ENCODE measurements at places on chromosomes 6 and 20.

GRCh38 chr6:72533606-72534005 is 88.3 kb upstream of the KCNQ5 start:
- no peak overlapping the region for H3K27ac ChIP-seq
- H3K27me3 ChIP-seq, result peaks cover 1% of the 10 kb centered on the region
- H3K36me3 ChIP-seq, result no peaks in the 10 kb centered on the region
- no peak overlapping the region for H3K4me3 ChIP-seq
- peaks cover 2% of the 10 kb centered on the region for H3K4me1 ChIP-seq

DNA sequence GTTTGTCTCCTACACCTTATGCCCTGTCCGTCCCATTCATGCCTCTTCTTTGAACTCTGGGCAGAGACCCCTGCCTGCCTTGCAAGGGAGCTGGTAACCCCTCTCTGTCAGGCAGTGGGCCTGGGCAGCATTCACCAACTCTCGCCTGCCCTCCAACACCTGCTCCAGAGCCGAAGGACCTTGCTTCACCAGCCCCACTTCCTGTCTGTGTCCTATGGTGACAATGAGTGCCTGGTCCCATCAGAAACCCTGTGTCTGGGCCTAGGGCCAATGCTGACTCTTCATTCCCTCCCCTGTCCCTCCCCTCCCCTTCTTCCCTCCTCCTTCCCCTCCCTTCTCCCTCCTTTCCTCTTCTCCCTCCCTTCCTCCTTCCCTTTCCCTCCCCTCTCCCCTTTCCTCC is 22.8 kb upstream of the PCMTD2 start:
- no peak for DNase-seq
- H3K4me1 ChIP-seq, result peaks cover 7% of the 10 kb centered on the region
- no peak overlapping the region for H3K4me3 ChIP-seq
- H3K27ac ChIP-seq, result no peak overlapping the region
- no peaks in the 10 kb centered on the region for H3K36me3 ChIP-seq

- H3K4me1 ChIP-seq, result peaks cover 4% of the 10 kb centered on the region
- H3K27ac ChIP-seq, result no peak overlapping the region
- DNase-seq, result no peak
- peaks cover 19% of the 10 kb centered on the region for H3K36me3 ChIP-seq
- no peaks in the 10 kb centered on the region for H3K27me3 ChIP-seq
Measured at GRCh38 chr6:24493945-24494820, 586 bp upstream of the ALDH5A1 start.

GRCh38 chr20:41956338-41957074 is 338.3 kb upstream of the CHD6 start:
- peaks cover 44% of the 10 kb centered on the region for H3K27me3 ChIP-seq
- no peak for DNase-seq
- peaks cover 2% of the 10 kb centered on the region for H3K4me1 ChIP-seq
- no peak overlapping the region for H3K27ac ChIP-seq

DNA sequence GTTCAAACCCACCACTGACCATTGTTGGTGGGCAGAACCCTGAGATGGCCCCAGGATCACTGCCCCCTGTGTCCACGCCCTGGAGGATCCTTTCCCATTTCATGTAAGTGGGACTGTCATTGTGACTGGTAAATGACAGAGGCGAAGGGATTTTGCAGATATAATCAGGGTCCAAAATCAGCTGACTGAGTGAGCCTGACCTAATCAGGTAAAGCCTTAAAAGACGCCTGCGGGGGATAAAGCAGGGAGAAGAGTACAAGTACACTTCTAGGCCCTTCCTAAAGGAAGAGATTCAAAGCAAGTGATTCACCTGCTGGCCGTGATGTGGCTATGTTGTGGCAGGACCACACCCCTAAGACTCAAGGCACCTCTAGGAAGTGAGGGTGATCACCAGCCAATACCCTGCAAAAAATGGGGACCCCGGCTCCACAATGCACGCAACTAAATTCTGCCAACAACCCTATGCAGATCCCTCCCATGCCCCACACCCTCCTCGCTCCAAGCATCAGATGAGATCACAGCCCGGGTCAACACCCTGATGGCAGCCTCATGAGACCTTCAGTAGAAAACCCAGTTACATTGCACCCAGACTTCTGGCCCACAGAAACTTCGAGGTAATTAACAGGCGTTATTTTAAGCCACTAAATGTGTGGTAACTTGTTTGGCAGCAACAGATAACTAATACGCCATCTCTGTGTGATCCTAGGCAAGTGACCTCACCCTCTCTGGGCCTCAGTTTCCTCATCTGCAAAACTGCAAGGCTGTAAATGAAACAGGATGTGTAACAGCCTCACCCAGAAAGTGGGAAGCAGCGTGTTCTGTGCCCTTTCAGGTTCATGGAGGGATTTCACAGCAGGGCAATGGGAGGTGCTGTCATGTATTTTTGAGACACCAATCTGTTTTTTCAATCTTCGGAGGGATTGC is 11.3 kb downstream of the PREX1 start:
- H3K36me3 ChIP-seq, result no peaks in the 10 kb centered on the region
- H3K4me1 ChIP-seq, result peaks cover 16% of the 10 kb centered on the region
- peaks cover 7% of the 10 kb centered on the region for H3K27me3 ChIP-seq
- no peak for DNase-seq
- no peak overlapping the region for H3K27ac ChIP-seq
- no peak overlapping the region for H3K4me3 ChIP-seq

DNA sequence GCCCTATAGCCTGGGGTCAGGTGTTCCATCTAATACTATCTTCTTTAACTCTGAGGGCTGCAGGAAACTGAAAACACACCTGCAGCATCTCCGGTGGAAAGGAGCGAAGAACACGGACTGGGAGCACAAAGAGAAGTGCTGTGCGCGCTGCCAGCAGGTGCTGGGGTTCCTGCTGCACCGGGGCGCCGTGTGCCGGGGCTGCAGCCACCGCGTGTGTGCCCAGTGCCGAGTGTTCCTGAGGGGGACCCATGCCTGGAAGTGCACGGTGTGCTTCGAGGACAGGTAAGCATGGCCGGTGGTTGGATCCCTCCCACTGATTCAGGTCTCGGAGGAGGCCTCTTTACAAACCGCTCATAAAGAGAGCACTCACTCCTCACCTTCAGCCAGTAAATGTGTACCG is 15.5 kb downstream of the SYTL3 start:
- no peaks in the 10 kb centered on the region for H3K36me3 ChIP-seq
- H3K27me3 ChIP-seq, result no peaks in the 10 kb centered on the region
- H3K27ac ChIP-seq, result peak overlapping the region; percentile 90
- DNase-seq, result no peak

GRCh38 chr6:145539831-145540230 is 195.5 kb downstream of the EPM2A start:
- H3K36me3 ChIP-seq, result no peaks in the 10 kb centered on the region
- H3K4me3 ChIP-seq, result no peak overlapping the region
- peaks cover 18% of the 10 kb centered on the region for H3K27me3 ChIP-seq

GRCh38 chr20:18974660-18975059 is 161.1 kb downstream of the SCP2D1 start:
- H3K36me3 ChIP-seq, result no peaks in the 10 kb centered on the region
- H3K4me1 ChIP-seq, result peaks cover 5% of the 10 kb centered on the region
- no peak for DNase-seq
- H3K27ac ChIP-seq, result no peak overlapping the region
- H3K4me3 ChIP-seq, result no peak overlapping the region

- H3K4me1 ChIP-seq, result no peaks in the 10 kb centered on the region
- peaks cover 4% of the 10 kb centered on the region for H3K36me3 ChIP-seq
- DNase-seq, result no peak
- H3K27ac ChIP-seq, result no peak overlapping the region
Measured at GRCh38 chr20:57922083-57922482, 212.3 kb upstream of the PMEPA1 start.

DNA sequence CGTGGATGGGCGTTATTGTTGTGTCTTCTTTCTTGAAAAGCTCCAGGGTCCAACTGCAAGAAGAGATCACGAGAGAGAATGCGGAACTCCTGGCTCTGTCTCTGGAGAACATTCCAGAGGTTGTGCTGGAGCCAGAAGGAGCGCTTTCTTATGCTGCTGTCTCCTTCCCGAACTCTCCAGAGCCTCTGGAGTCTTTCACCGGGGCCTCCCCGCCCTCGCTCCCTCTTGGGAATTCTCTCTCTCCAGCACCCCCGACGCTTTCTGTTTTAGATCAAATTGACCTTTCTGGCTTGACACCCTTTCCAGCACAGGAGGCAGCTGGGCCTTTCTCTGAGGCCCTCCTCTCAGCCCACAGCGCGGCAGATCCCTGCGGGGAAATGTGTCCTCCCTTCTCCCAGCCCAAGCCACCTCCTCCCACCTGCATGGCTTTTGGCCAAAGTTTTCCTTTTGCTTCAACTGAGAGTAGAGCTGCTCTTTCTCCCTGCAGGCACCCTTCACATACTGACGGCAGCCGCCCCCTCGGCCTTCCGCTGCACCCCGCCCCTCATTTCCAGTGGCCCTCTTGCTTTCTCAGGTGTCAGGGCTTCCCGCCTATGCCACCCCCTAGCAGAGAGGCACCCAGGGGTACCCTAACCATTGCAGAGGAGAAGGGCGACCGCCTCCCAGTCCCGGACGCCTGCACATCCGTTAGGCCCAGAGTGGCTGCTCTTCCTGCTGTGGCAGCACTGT is 6.6 kb upstream of the CCR6 start:
- H3K4me3 ChIP-seq, result peak overlapping the region; percentile 31
- peaks cover 29% of the 10 kb centered on the region for H3K4me1 ChIP-seq
- DNase-seq, result no peak
- H3K27ac ChIP-seq, result peak overlapping the region; percentile 91
- H3K36me3 ChIP-seq, result no peaks in the 10 kb centered on the region

DNA sequence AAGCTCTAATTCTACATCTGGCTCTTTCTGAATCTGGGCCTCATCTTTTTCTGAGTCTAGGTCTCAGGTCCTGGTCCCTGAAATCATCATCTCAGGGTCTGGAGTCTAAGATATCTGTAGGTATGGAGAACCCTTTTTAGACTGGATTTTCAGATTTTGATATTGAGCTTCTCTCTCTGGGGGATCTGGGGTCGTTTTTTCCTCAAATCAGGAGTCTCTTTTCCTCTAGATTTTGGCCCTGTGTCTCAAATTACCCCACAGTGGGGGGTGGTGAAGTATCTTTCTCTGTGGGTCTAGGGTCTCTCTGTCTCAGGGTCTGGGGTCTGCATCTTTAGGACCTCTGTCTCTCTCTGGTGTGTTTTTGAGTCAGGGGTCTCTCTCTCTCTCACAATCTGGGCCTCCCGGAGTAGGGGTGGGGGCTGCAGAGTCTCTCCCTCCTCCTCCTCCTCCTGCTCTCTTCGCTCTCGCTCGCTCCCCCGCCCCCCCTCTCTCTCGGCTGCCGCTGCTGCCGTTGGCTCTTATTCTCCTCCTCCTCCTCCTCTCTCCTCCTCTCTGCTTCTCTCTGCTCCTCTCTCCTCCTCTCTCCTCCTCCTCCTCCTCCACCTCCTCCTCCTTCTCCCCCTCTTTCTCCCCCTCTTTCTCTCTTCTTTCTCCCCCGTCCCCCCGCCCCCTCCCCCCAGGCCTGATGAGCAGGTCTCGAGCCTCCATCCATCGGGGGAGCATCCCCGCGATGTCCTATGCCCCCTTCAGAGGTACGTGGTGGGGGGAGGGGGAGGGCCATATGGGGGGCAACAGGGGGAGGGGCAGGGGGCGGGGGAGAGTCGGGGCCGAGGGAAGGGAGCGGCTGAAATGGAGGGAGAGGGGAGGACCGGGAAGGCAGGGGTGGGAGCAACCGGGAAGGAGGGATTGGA is at the start of gene SYNGAP1:
TSS of gene SYNGAP1 (plus strand) at position 486 of the 911 bp plus-strand sequence. CDS start at position 686, 200 bp downstream.
- peaks cover 69% of the 10 kb centered on the region for H3K4me1 ChIP-seq
- no peaks in the 10 kb centered on the region for H3K27me3 ChIP-seq
- H3K4me3 ChIP-seq, result peak within 1 kb of the TSS; percentile 94
- H3K36me3 ChIP-seq, result peaks cover 13% of the 10 kb centered on the region

- no peaks in the 10 kb centered on the region for H3K27me3 ChIP-seq
- peak overlapping the region; percentile 39 for H3K27ac ChIP-seq
- H3K36me3 ChIP-seq, result no peaks in the 10 kb centered on the region
- no peak overlapping the region for H3K4me3 ChIP-seq
- DNase-seq, result no peak
Measured at GRCh38 chr6:116011520-116011919, 49.2 kb downstream of the FRK start.

DNA sequence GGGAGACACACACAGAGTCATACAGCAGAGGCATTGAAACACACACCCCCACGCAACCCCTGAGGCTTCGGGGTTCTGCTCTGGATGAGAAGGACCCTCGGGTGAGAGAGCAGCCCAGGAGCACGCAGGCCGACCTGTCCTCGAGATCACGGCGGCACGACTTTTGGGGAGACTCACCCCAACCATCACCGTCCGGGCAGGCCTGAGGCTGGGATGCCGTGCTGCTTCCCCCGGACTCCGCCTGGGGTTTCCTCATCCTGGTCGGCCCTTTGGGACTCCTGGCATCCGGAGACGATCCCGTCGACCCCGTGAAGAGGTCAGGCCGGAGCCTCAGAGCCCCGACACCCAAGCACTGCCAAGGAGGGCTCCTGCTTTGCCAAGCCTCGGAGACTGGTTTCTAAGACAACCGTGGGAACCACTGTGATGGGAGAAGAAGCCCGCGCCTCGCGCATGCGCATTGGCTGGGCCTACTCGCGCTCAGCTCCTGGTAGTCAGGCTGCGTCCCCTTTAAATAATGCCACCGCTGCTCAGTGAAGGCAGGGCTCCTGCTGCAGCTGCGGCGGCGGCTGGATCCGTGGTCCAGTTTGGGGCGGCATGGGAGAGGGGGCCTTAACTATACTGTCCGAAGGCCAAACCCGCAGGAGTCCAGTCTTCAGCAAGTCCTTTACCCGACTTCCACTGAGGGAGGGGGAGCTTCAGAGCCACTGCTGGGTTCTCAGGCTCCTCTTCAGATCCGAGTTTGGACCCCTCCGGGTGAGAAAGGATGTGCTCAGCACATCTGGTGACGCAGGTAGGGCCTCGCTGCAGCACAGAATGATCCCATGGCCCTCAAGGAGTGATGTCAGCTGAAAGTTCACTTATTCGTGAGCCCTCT is 171.4 kb upstream of the ZNF337 start:
- no peak overlapping the region for H3K27ac ChIP-seq
- no peaks in the 10 kb centered on the region for H3K36me3 ChIP-seq
- H3K4me3 ChIP-seq, result peak overlapping the region; percentile 57
- H3K4me1 ChIP-seq, result peaks cover 7% of the 10 kb centered on the region

DNA sequence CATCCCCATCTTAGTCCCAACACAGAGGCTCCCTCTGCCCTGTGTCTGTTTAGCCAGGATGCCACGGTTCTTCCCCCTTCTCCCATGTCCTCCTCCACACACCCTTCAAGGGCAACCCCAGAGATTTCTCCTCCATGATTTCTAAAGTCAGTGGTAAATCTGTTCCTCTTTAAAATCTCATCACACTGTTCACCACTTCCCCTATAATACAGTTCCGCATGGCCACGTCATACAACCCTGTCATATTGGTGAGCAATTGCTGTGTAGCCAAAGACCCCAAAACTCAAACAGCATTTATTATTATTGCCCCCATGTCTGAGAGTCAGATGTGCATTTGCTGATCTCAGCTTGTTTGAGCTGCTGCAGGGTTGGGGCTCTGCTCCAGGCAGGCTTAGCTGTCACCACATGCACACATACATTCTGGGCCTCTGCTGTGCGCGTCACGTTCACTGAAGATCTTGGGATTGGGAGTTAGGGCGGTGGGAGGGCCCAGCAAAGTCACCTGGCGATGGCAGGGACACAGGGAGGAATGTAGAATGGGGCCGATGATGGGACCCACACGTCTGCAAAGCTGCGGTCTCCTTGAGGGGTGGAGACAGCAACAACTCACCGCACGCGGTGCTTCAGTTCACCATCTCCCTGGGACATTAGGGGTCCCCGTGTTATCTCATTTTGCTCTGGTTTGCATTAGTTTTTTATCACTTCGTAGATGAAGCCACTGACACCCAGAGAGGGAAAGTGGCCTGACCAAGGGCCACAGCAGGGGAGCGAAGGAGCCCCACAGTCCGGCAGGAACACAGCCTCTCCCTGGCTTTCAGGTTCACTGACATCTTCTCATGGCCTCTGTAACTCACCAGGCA is 36.9 kb upstream of the CD93 start:
- H3K4me1 ChIP-seq, result peaks cover 16% of the 10 kb centered on the region
- no peak overlapping the region for H3K27ac ChIP-seq
- peaks cover 37% of the 10 kb centered on the region for H3K27me3 ChIP-seq
- H3K4me3 ChIP-seq, result no peak overlapping the region

Measured in mesothelial cell of epicardium (in vitro differentiated cells).